Stimulated activated CD4-positive, alpha-beta T cell treated with anti-CD3 and anti-CD28 coated beads, TNF-alpha, amount 100 ng/mL, for 1 hour (primary cell): ENCODE measurements at places on chromosomes 2 and 18.

- no peak for DNase-seq
Measured at GRCh38 chr2:61710711-61711110, 143.1 kb downstream of the FAM161A start.

DNA sequence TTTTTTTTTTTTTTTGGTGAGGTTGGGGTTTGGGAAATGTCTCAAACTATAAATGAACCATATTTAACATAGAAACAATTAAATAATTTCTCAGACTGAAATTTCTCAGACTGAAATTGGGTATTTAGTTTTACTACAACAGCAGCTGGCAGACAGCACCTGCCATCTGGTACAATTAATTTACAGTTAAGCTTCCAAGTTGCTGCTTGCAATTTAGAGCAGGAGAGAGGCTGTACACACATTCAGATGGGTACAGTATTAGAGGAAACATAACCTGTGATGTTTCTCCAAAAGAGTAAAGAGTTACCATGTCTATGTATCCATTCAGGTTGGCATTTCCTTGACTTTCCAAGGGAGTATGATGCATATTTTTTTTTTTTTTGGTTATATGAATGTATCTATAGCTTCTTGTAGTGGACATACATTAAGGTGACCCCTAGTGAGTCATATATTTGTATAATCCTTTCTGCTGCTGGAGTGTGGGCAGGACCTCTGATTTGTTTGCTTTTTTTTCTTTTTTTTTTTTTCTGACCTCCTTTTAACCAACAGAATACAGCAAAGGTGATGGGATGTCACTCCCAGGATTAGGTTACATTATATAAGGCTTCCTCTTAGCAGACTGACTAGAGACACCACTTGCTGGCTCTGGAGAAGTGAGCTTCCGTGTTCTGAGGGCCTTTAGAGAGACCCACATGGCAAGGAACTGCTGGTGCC lies 201.7 kb downstream of the PTH2R start:
- no peak for DNase-seq

DNA sequence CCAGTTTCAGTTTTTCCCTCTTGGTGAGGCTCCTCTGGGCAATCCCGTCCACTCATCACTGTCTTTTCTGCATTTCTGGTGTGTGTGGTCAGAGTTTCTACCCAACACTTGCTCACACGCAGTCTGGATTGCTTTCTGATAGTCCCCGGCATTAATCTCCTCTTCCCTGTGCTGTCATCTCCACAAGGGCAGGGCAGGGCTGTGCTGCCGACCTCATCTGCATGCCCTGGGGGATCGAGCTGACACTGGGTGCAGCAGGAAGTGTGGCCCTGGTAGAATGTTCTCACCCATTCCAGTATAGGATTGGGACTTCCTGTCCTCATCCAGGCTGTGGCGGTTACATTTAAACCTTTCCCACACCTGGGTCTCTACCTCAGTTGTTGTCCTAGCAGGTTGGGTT lies 80.0 kb upstream of the FAM136A start:
- no peak for DNase-seq

DNA sequence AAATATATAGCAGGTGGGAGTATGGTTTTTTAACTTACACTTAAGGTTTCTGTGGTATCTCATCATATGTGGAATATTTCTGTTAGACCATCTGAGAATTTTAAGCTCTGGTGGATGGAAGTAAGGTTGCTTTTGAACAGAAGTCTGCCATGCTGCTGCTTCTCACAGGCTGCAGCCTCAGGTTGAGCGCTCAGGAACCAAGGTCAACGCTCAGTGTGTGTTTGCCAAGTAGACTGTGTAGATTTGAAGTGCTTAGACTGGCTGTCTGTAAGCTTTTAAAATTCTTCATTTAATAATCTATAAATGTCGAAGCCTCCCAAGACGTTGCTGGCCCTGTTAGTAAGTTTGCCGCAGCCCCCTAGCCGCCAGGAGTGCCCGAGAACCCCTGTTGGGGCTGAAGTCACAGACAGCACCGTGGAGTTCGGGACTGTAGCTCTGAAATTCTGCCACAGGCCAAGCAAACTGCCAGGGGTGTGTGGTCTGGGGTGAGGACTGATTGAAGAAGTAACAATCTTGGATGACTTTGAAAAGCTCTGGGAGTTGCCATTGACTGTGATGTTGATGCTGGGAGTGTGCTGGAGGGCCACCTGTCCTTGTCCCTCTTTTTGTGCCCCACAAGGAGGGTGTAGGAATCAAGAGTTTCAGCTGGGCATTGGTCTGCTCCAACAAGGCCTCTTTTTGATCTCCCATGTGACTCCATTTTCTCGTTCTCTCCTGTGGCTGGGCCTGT lies 26.9 kb downstream of the INPP4A start:
- no peak for DNase-seq
